ENCODE measurements at places on chromosomes 3 and 15. TPM values are rescaled to one million over a fixed set of nuclear protein-coding genes. Genes with fewer than 3 reads are reported as not detected.

Gene KLHL40
- not detected for total RNA-seq

Gene GCSAM
- total RNA-seq = 4.3 TPM

Gene EFCC1
- total RNA-seq = 0.17 TPM

Gene C2CD4A
- total RNA-seq = 0.27 TPM

Gene RNU5B-1
- total RNA-seq = not detected

Gene ITIH4
- 6.1 TPM for total RNA-seq

Gene GUCA1C
- total RNA-seq = not detected
